ENCODE measurements at places on chromosomes 7 and 10. TPM values are rescaled to one million over a fixed set of nuclear protein-coding genes. Genes with fewer than 3 reads are reported as not detected.

FGFR2 gene
- total RNA-seq, result not detected

FXYD4 gene
- not detected for total RNA-seq

SPAM1 gene
- not detected for total RNA-seq

AQP1 gene
- not detected for total RNA-seq

GPR15LG gene
- not detected for total RNA-seq
